ENCODE measurements at places on chromosomes 11 and 22.

DNA sequence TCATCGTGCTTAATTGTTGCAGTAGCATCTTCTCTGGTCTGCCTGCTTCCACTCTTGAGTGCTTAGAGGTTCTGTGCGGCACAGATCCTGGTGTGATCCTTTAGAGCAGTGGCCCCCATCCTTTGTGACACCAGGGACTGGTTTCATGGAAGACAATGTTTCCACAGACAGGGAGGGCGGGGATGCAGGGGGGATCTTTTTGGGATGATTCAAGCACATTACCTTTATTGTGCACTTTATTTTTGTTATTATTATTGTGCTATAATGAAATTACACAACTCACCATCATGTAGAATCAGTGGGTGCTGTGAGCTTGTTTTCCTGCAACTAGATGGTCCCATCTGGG is 76.8 kb upstream of the SHANK2 start:
- DNase-seq: no peak

- no peak for DNase-seq
Observed at GRCh38 chr22:19406281-19406811, 25.2 kb downstream of the HIRA start.

- DNase-seq: no peak
Observed at GRCh38 chr22:45961679-45962433, 15.1 kb downstream of the WNT7B start.

GRCh38 chr11:61747192-61747966 is 5.1 kb upstream of the MYRF start:
- peak; percentile 68 for DNase-seq

GRCh38 chr22:23570681-23571080 is 9.4 kb downstream of the IGLL1 start:
- no peak for DNase-seq
